ENCODE measurements at places on chromosomes 2 and 18.
A peak's percentile ranks its signal among the peaks of the same experiment; 100 is the strongest.

DNA sequence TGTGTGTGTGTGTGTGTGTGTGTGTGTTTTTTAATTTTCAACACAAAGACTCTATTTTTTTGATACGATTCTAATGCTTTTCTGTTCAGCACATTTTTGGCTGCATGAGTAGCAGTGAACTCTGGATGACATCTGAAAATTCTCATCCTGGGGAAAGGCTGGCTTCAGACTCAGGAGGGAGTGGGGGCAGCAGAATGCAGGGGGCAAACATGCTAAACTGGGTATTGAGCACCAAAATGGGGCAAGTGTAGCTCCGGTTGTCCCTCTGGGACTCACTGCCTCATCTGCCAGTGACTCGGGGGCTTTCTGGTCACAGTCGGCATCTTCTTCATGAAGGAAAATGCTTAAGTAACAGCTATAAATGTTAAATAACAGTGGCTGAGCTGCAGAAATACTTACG is 116.8 kb upstream of the PID1 start:
- DNase-seq: no peak

- no peak for DNase-seq
Observed at GRCh38 chr2:238665919-238666318, 182.0 kb upstream of the TWIST2 start.

GRCh38 chr2:38473333-38474005 is 96.4 kb upstream of the ATL2 start:
- no peak for DNase-seq

- no peak for DNase-seq
Observed at GRCh38 chr2:72289283-72289682, 141.6 kb upstream of the CYP26B1 start.

GRCh38 chr2:29110916-29111535 is 4.2 kb upstream of the CLIP4 start:
- no peak for DNase-seq

GRCh38 chr2:181764095-181764963 is 84.0 kb upstream of the NEUROD1 start:
- DNase-seq: peak; percentile 41

DNA sequence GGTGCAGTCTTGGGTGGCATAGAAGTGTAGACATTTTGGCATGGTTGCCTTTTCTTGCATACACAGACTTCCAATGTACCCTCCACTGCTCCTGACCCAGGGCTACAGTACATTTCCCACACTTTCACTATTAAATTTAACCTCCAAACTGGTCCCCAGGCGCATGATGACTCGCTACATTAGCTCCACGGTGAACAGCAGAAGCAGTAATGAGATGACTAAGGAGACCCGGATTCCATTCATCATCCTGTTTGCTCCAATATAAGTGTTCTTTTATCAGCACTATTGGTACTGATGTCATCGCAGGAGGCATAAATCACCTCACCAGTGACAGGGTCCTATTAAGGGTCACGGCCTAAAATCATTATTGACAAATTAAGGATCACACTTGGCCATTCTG is 316.5 kb downstream of the EN1 start:
- no peak for DNase-seq

GRCh38 chr2:17791121-17791816 is 25.0 kb upstream of the MSGN1 start:
- no peak for DNase-seq

GRCh38 chr18:35581546-35581897 is at the start of gene GALNT1:
GALNT1 (plus strand) TSS chr18:35581740; CDS start chr18:35654663, 72,923 bp downstream.
- DNase-seq: no peak

GRCh38 chr18:79156327-79156726 is 87.1 kb downstream of the ATP9B start:
- DNase-seq: no peak

DNA sequence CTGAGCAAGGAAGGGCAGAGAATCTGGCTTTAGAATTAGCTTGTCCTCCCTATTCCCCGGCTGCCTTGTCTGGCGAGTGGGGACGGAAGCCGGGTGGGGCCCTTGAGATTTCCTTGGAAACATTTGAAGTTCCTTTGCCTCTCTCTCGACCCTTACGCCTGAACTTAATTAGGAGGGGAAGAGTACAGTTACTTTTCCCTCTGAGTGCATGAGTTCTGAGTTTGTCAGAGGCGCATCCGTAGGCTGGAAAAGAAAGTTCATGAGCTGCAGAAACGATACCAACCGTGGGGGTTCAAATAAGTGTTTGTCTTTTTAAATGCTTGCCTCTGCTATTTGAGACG is 468 bp downstream of the PIKFYVE start:
- DNase-seq: no peak

GRCh38 chr18:55998071-55998522 is 410.1 kb upstream of the TCF4 start:
- no peak for DNase-seq

GRCh38 chr18:74806073-74806472 is 208.4 kb downstream of the ZNF407 start:
- DNase-seq: no peak

- DNase-seq: no peak
Observed at GRCh38 chr2:171309455-171310286, 124.1 kb downstream of the METTL8 start.

DNA sequence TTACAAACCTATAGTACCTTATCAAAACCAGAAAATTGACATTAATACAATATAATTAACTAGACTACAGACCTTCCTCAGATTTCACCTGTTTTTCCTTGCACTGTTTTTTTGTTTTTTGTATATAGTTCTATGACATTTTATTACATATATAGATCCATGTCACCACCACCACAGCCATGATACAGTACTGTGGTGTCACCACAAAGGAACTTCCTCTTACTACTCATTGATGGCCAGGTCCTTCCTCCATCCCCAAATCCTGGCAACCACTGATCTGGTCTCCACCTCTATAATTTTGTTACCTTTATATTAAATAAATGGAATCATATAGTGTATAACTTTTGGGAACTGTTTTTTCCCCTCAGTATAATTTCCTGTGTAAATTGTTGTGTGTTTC is 19.4 kb upstream of the ATP6V1B1 start:
- no peak for DNase-seq

DNA sequence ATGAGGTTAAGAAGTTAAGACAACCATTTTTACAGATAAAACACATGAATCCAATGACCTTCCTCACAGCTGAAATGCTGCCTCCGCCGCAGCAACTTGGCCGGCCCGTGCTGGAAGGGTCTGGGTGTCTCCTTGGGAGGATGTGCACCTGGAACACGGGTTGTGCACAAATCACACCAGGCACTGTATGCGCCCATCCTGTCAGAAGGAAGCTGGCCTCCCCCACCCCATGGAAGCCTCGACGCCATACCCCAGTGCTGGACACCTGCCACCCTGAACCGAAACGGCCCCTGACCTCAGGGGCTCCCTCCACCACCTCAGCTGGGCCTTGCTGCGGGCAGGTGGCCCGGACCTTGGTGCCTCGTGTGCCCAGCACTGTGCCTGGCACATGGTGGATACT is 111.8 kb downstream of the PXDN start:
- DNase-seq: no peak
